Inflammatory macrophage (primary cell): ENCODE measurements at places on chromosomes 6 and 20.

DNA sequence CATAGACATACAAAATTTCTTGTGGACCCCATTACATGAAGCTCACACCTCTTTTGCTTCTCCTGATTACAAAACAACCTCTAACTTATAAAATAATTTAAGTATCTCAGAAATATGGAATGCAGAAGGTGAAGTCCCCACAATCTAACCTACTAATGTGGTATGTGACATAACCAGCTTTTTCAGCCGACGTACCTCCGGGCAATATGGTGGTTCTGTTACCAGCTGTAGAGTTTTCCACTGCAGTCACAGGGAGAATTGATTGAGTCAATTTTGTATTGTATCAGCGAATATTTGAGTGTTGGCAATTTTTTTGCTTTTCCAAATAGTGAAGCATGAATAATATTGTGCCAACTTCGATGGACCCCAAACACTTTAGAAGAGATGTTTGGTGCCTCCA is 15.7 kb upstream of the SPO11 start:
- no peak for DNase-seq

DNA sequence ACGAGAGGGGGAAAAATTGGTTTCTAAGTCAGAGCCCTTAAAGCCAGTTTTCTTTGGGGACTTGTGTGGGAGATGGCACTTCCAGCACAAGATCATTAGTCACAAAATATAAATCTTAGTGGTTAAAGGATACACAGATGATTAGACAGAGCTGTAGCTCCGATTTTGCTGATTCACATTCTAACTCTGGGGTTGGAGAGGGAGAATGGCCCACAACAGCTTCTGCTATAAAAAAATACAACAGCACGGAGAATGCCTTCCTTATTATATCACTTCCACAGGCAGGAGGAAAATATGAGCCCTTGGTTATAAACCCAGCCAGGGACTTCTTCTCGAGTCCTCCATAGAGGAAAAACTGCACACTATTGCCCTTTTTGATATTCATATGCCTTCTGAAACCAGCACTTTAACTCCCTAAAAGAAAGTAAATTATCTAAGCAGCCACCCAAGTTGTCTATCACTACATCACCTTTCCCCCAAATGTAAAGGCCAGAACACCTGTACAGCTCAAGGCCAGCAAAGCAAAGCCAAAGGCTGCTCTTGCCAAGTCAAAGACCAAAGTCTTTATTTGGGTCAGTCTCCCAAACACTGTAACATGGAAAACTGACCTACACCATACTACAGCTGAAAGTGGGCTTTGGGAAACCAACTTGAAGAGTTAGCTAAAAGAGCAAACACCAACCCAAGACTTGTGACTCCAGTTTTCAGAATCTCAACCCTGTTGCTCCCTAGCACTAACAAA is 10.4 kb downstream of the MRPL14 start:
- DNase-seq, result peak; percentile 46

DNA sequence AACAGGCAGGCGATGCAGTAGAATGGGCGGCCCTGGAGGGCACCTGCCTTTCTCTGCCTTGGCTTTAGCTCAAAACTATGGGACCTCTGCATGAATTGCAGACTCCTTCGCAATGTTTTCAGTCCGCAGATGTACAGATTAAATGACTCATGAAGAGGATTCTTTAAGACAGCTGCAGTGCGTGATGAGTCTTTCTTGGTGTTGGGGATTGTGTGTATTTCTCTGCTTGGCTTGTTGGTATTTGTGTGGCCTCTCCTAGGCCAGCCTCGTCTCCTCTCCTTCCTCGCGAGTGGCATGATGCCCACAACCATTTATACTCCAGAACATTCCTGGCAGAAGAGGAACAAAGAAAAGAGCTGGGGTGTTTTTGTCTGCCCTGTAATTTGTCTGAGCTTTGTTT is 110.6 kb downstream of the SYNDIG1 start:
- DNase-seq, result no peak

GRCh38 chr20:20137851-20138250 is 85.5 kb downstream of the CFAP61 start:
- DNase-seq, result no peak

- no peak for DNase-seq
Measured at GRCh38 chr6:78511009-78511408, 356.3 kb upstream of the IRAK1BP1 start.

GRCh38 chr6:44833248-44833647 is 445.7 kb downstream of the CDC5L start:
- no peak for DNase-seq
